ENCODE measurements at places on chromosomes 7 and 10. TPM values are rescaled to one million over a fixed set of nuclear protein-coding genes. Genes with fewer than 3 reads are reported as not detected.

- no peak for DNase-seq
Observed at GRCh38 chr7:15305002-15305600, 256.7 kb downstream of the AGMO start.

- DNase-seq, result no peak
Observed at GRCh38 chr10:7551950-7552716, 114.6 kb downstream of the ITIH5 start.

DNA sequence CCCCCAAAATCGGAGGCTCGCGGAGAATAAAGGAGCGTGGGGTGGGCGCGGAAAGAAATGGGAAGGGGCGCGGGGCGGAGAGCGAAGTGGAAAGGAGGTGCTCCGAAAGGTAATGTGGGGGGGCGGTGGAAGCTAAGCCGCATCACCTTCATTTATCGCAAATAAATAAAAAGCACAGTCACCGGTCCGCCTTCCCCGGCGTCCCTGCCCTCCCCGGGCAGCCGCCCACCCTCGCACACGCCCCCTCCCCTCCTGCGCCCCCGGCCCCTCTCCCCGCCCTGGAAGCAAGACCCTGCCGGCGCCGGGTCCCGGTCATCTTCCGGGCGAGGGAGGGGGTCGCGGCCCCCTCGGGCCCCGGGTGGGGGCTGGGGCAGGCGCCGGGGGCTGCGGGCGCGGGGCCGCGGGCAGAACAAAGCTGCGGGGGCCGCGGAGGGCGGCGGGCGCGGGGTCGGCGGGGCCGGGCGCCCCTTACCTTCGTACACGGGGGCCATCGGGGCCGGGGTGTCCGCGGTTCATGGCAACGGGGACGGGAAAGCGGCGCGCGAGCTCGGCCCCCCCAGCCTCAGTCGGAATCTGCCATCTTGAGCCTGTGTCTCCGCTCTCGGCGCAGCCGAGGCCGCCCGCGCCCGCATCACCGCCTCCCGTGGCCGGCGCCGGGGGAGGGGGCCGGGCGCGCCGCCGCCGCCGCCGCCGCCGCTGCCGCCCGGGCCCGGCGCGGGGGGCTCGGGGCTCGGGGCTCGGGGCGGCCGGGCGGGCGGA, 486 bp downstream of the HIPK2 start:
- DNase-seq, result no peak

- no peak for DNase-seq
Observed at GRCh38 chr7:142379201-142379885, 121.5 kb upstream of the PRSS58 start.

DNA sequence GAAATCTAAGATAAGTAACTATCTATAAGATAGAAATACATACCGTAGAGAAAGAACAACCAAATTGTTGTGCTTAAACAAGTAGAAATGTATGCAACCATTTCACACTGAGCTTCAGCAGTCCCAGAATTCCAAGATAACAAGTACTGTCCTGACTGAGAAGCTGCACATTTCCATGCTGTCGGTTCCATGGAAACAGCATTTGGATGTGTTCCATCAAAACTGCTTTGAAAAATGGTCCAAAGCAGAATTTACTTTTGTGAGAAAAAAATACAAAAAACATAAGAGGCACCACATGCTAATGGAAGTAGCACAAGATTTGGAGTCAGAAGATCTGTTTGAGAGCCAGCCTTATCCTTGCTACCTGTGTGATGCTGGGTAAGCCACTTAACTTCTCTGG, 92.6 kb downstream of the MTERF1 start:
- no peak for DNase-seq

GRCh38 chr7:38481401-38481800, 149.8 kb downstream of the AMPH start:
- DNase-seq, result no peak

DNA sequence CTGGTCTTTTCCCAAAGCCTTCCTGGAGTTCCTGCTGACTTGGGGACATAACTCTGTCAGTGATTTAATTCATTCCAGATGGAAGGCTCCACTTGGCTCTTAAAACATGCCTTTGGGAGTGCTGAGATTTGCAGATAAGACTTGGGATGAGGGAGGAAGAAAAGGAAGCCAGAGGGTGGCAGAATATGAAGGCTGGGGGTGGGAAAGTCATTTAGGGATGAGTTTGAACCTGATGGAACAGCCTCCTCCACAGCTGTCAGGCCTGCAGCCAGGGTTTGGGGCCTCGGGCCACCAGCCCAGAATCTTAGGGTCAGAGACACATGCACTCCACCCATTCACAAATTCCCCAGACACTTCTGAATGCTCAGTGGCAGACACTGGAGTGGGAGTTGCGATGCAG, 28.4 kb upstream of the EIF5AL1 start:
- peak; percentile 83 for DNase-seq

- no peak for DNase-seq
Observed at GRCh38 chr10:97895915-97896314, 46.3 kb downstream of the GOLGA7B start.

GRCh38 chr7:139004321-139005090, 23.3 kb upstream of the KIAA1549 start:
- DNase-seq, result no peak

DNA sequence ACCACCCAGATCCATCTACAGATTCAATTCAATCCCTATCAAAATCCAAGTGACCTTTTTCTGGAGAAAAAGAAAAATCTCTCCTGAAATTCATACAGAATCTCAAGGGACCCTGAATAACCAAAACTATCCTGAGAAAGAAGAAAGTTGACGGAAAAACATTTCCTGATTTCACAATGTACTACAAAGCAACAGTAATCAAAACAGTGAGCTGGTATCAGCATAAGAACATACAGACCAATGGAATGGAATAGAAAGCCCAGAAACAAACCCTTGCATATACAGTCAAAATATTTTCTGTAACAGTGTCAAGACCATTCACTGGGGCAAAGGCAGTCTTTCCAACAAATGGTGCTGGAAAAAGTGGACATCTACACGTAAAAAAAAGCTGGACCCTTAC, 89.9 kb downstream of the JMJD1C start:
- no peak for DNase-seq

GRCh38 chr10:21599582-21599981, 65.5 kb downstream of the MLLT10 start:
- DNase-seq, result no peak

DNA sequence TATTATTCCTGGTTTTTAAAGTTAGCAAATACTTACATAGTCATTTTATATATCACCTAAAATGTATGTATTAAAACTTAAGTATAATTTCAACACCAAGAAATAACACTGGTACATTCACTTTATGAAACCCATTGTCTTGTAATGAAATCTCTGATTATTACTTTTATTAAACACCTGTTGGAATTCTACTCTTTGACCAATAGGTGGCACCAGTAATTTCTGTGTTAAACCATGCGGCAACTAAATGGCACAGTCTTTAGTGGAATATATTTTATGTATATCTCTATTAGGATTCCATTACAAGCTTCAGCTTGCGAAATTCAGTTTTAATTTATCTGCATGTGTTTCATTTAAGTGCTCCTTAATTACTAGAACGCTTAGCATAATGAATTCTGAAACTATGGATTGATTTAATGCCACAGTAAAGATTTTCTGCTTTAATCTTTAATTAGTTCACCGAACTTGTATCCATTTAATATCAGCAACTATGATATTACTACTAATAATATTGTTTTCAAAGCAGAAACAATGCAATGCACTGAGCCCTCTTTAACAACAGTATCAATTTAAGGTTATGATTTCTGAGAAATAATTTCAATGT, 181.3 kb downstream of the MAGI2 start:
- no peak for DNase-seq

GRCh38 chr7:12518920-12519681, 51.4 kb upstream of the SCIN start:
- DNase-seq, result no peak

DNA sequence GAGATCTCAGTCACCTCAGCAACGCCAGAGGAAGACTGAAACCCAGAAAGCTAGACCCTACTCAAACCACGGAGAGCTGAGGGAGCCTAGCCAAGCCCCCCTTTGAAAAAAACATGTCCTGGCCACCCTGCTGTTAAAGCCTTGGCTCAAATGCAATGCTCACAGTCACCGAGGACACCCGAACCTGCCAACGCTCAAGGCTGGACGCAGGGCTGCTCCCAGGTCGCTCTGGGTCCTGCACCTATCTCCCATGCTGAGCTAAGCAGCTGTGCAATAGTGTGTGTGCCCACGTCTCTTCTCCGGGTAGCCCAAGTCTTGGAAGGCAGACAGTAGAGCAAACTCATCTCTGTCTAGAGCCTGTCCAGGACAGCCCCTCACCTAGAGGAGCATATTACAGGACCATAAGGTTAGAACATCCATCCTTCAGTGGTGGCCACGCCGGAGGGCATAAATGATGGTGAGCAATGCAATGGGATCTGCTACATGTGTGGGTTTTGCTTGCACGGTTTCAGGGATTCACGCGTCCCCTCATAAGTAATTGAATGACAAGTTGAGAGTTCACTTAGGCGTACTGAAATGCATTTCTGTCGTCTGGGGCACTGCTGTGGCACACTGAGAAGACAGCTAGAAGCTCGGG, 94.2 kb upstream of the DDC start:
- no peak for DNase-seq

DNA sequence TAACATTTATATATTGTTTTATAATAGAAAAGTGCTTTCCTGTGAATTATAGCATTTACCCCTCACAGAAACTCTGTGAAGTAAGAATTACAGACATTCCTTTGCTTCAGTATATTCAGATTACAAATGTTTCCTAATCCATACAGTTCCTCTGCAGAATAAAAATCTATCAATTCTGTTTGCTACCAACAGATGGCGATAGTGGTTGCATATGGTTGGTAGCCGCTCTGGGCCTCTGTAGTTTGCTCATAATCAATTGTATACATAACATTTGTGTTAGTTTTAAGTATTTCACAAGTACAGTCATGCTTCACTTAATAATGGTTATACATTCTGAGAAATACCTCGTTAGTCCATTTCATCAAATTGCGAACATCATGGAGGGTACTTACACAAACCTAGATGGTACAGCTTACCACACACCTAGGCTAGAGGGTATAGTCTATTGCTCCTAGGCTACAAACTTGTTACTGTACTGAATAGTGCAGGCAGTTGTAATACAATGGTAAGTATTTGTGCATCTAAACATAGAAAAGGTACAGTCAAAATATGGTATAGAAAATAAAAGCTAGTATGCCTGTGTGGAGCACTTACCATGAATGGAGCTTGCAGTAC, 94.4 kb upstream of the STEAP4 start:
- DNase-seq, result no peak

DNA sequence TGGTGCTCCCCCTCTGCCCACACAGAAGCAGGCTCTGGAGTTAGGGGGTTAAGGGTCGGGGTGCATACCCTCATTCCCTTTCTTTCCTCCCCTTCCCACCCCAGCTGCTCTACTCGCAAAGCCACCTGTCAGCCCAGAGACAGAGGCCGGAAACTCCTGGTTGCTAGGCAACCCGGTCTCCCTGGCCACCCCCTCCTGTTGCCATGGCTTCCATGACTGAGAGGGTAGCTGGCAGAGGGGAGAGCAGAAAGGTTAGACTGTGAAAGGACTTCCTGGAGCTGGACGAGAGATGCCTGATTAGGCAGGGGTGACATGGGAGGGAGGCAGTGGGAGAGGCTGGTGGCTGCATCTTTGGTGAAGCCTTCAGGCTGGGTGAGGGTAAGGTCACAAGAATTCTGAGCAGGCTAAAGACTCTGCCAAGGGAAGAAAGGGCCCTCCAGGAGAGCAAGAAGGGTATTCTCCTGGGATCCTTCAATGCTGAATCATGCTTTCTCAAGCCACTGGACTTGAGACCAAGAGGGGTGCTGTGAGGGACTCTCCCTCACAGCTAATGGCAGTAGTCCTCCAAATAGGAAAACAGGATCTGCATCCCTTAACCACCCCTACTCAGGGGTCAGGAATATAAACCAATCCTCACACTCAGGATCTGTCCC, 5.4 kb downstream of the PSD start:
- no peak for DNase-seq

- no peak for DNase-seq
Observed at GRCh38 chr7:2520131-2520760, 672 bp downstream of the LFNG start.

DNA sequence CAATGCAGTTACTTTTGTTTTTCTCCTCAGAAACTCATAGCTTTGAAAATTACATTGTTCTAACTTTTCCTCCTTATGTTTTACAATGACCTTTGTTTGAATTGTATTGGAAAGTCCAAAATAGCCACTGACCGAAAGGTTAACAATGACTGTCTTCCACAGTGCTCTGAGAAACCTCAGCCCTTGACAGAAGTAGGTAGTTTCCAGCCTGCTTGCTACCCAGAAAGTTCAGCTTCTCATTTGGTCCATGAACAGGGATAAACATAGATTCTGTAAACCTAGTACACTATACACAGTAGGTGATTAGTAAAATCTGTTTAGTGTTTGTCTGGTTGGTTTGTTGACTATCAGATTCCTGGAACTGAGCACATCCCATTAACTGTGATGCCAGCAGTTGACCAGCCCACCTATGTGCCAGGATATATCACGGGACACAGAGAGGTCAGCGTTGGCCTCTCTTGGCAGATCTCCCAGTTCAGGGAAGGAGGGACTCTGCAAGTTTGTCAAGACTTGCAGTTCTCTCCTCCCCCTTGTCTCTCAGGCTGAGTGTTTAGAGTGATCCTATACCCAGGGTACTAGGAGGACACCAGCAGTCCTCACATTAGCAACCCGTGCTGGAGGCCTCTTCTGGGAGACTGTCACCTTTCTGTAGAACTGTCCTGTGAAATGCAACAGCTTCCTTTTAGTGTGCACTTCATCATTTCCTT, 297.6 kb downstream of the ARHGAP12 start:
- DNase-seq, result no peak

GRCh38 chr10:110498087-110498981, 627 bp downstream of the DUSP5 start:
- DNase-seq, result peak; percentile 92

PHYHIPL gene
- not detected for total RNA-seq

RBP3 gene
- not detected for total RNA-seq

FERD3L gene
- total RNA-seq, result not detected

PRKRIP1 gene
- total RNA-seq, result 19.3 TPM

SEC31B gene
- 9.8 TPM for total RNA-seq

AGAP5 gene
- total RNA-seq, result 7.4 TPM

EBLN1 gene
- not detected for total RNA-seq

TWIST1 gene
- 7.1 TPM for total RNA-seq

WDR86 gene
- total RNA-seq, result 19.4 TPM

CTTNBP2 gene
- 6.1 TPM for total RNA-seq

HOXA7 gene
- 7.5 TPM for total RNA-seq

All from mesenteric fat pad (tissue), 1 donor.